ENCODE measurements at places on chromosomes 12 and 14.

- no peak for DNase-seq
These were observed 6.9 kb downstream of the TBC1D15 start for GRCh38 chr12:71846322-71846940.

DNA sequence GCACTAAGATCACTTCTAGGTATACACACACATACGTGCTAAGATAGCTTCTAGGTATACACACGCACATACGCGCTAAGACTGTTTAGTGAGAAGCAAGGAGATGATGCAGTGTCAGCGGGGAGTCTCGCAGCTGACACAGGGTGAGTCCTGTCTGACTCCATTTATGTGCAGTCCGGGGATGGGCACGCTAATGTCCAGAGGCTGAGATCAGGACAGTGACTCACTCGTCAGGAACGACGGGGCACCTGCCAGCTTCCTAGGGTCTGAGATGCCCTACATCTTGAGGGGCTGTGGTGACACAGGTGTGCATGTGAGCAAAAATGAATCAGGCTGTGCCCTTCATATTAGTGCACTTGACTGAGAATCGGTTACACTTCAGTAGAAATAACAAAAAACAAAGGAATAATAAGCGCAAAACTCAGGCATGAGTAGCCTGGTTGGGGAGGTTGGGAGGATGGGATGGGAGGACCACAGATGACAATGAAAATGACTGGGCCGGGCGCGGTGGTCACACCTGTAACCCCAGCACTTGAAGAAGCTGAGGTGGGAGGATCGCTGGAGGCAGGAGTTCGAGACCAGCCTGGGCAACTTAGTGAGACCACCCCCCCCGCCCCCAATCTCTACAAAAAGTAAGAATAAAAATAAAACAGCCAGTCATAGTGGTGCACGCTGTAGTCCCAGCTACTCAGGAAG is 29.1 kb upstream of the ULK1 start:
- no peak for DNase-seq

- no peak for DNase-seq
These were observed 18.5 kb upstream of the PMCH start for GRCh38 chr12:102215992-102216691.

GRCh38 chr12:29024117-29024516 is 125.0 kb upstream of the FAR2 start:
- no peak for DNase-seq

GRCh38 chr12:6664902-6665301 is 2.0 kb upstream of the ING4 start:
- no peak for DNase-seq

Measured in DMS 273 treated with DMSO at 0.1 percent for 48 hours (cell line).